ENCODE measurements at places on chromosomes 12 and 14. TPM values are rescaled to one million over a fixed set of nuclear protein-coding genes. Genes with fewer than 3 reads are reported as not detected.

HPD gene
- total RNA-seq: 1.2 TPM

LRRC9 gene
- total RNA-seq: not detected

ITFG2 gene
- total RNA-seq: 29.0 TPM

DNA sequence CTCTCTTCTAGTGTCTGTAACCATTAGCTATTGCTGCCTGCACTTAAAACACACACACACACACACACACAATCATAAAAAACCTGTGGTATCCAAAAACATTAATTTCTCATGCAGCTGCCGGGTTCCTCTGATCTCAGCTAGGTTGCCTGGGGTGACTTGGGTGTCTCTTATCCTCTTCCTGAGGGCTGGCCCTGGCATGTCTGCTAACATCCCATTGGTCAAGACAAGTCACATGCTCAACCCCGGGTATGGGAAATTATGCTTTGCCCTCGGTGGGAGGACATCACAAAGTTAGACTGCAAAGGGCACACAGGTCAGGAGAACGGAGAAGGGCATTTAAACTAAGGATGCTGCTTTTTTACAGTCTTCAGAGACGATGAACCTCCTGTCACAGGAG lies 55.7 kb downstream of the TRPV4 start:
- no peak for ATAC-seq
